ENCODE measurements at places on chromosomes 11 and 22.

DNA sequence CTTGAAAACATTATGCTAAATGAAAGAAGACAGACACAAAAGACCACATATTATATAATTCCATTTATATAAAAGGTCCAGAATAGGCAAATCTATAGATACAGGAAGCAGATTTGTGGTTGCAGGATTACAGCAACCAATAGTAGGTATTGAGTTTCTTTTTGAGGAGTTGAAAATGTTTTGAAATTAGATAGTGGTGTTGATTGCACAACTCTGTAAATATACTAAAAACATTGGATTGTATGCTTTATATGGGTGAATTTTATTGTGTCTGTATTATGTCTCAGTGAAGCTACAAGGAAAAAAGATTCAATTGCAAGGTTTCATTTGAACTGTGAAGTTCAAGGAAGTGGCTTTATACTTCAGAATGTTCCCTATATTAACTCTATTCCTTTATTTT lies 3.0 kb upstream of the RRAS2 start:
- no peak for DNase-seq

DNA sequence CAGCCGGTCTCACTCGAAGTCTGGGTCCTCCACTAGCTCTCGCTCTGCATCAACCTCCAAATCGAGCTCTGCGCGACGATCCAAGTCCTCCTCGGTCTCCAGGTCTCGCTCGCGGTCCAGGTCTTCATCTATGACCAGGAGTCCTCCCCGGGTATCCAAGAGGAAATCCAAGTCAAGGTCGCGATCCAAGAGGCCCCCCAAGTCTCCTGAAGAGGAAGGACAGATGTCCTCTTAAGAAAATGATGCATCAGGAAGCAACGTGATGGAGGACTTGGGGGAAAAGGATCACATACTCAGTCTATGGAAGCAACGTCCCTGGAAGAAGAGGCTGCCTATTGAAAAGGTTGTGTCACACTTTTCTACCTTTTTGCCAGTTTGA lies 1.1 kb downstream of the SRSF8 start:
- DNase-seq, result no peak

DNA sequence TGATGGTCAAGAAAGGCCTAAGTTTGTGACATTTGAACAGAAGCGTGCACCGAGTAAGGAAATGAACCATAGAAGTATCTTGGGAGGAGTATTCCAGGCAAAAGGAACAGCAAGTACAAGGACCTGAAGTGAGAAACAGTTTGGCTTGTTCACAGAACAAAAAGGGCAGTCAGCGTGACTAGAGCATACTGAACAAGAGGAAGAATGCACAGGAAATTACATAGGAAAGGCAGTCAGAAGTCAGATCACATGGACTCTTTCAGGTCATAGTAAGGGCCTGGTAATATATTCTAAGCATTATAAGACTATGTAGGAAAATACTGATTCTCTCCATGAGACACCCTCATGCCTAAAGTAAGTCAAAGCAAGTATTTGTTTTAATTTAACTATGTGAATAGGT lies 52.3 kb upstream of the GAB2 start:
- DNase-seq, result no peak

- DNase-seq, result peak; percentile 46
These were observed 16.2 kb upstream of the LDLRAD3 start for GRCh38 chr11:35927682-35928081.

DNA sequence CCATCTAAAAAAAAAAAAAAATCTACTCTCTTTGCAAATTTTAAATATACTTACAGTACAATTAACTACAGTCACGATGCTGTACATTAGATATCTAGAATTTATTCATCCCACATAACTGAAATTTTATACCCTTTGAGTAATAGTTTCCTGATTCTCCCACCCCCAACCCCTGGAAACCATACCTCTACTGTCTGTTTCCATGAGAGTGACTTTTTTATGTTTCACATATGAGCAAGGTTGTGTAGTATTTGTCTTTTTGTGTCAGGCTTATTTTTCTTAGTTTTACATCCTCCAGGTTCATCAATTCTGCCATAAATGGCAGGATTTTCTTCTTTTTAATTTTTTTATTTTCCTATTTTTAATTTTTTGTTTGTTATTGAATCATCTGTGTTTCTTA lies 3.2 kb downstream of the HBB start:
- no peak for DNase-seq

DNA sequence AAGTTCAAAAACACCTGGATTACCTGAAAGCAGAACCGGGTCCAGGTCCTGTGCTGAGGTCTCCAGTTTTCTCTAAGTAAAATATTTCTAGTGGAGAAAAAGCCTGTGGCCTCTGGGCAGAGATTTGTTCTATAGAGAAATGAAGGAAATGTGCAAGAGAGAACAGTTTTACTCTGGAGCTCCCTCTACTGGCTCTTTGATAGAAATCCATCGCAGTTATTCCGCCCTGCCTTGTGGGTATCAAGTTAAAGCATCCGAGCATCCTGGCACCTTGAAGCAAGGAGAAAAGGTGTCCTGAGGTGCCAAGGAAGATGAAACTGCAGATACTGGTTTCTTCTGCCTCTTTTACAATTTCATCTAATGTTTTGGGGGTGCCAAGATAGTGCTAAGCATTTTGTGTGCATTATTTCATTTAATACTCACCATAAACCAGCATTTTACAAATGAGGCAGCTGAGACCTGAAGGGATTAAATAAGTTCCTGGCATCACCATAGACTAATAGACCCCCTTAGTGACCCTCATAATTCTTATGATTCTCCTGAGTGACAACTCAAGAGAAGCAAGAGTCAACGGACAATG lies 113.1 kb upstream of the HSD17B12 start:
- peak; percentile 78 for DNase-seq

DNA sequence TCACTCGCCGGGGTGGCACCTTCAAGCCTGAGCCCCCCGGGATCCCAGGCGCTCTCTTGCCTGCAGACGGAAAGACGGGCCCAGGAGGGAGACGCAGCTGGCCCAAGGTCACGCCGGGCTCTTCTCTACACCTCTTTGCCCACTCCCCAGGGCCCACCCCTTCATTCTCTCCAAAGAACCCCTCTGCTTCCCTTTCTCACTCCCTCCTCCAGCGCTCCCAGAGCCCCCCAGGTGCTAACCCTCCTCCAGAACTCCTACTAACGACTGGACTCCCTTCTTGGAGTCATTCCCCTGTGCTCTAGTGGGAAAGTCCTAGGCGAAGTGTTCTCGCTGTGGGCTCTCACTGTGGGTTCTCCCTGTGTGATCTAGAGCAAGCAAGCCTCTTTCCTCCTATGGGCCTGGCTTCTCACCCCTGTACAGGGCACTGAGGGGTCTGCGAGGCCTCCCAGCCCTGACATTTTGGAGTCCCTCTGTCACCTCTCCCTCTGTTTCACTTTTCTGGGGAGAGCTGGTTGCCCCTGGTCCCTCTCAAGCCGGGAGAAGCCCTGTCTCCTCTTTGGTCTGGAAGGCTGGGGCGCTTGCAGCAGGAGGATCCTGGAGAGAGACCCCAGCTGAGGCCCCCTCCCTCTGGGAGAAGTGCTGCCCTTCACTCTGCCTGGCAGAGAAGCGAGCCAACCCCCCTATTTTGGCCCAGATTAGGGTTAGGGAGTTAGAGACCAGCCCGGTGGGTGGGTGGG lies 858 bp downstream of the OAF start:
- no peak for DNase-seq

DNA sequence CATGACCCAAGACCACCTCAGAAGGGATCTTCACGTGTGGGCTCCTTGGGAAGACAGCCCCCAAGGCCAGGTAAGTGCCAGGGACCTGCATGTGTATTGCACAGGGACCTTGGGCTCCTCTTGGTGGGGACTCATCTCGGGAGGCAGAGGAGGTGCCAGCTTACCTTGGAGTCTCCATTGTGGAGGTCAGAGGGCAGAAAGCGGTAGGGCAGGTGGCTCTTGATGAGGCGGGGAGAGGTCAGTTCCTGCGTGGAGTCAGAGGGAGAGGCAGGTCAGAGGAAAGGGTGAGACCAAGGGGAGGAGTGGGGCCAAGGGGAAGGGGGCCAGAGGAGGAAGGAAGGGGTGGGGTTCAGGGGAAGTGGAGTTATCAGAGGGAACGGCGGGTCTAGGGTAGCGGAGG lies 22.5 kb downstream of the SULT4A1 start:
- no peak for DNase-seq
